ENCODE measurements at places on chromosomes 5 and 9.

DNA sequence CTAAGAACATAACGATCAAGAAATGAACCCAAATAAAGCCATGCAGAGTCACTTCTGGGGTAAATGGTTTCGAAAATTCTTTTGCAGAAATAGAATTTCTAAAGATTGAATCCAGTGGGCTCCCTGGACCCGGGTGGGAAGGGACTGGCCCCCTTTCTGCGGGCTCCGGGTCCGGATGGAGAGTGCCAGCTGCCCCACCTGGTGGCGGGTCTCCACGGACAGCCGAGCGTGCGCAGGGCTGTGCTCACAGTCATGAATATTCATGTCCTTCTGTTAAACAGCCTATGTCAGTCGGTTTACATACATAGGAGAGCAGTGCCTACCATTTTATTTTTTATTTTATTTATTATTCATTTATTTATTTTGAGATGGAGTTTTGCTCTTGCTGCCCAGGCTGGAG is 4.7 kb upstream of the PPP1R26 start:
- DNase-seq, result no peak

DNA sequence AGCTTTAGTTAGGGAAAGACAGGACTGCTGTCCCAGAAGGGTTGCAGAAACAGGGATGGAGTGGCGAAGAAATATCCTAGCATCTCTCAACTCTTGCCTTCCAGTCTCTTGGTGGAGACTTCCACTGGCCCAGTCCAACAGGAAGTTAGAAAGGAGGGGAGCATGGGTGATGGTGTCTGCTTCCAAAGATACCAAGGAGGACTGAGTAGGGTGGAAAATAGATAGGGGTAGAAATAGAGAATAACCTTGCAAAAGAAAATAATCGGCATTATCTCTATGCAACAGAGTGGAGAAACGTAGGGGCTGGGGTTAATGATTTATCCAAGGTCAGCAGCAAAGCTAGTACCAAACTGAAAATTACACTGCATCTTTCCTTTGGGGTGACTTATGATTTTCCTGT is 242.3 kb downstream of the PSAT1 start:
- peak; percentile 39 for DNase-seq

DNA sequence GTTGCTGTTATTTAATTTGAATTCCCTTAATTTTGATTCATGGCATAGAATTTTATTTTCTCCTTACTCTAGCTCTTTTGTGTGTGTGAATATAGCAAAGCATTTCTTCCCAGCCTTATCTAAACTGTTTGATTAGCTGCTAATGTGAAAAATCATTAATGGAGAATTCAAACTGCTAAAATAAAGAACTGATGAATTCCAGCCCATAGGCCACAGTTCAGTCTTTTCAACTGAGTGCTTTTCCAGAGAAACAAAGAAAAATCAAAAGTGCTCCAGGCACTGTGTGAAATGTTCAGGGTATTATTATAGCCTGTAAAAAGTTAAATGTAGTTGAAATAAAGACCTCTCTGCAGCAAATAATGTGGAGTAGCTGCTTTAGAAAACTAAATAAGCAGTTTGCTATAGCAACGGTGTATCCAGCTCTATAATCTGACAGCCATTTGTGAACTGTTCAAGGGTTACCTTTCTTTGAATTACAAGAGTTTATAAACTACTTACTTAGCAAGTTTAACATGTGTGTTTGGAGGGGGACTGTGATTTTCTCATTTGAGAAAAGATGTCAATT is 123.8 kb downstream of the GIN1 start:
- DNase-seq, result no peak

DNA sequence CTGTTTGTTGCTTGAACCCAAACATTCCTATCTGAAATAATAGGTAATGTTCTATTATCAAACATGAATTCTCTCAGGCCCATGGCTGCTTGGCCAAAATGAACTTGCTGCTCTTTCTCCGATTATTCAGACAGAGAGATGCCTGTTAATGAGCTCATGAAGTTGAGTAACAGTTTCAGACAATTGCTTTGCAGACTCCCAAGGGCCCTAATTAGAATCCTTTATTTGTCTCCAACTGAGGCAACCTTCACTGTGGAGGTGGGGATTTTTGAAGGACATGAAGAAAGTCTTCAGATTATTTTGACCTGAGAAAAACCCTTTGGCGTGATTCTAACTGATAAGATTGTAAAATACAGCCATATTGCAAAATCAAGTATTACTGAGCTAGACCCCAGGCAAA is 466.7 kb downstream of the NFIB start:
- DNase-seq, result no peak

- DNase-seq, result no peak
These were observed 991.5 kb upstream of the TYRP1 start for GRCh38 chr9:11701706-11702105.

GRCh38 chr5:55530669-55531068 is 4.1 kb downstream of the PLPP1 start:
- no peak for DNase-seq

DNA sequence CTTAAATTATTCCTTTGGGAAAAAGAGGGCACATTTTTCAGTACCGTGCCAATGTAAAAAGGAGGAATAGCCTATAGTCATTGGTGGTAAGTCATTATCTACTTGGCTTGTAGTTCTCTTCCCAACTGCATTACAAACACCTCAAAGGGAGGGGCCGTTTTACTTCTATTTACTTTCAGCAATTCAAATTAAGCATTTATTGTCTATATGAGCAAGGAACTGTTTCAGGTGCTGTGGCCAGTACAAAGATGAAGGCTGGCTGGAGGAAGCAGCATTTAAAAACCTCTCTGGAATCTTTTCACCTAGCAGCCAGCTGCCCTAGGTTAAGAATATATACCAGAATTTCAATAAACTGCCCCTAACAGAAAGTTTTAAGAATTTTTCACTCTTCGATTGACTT is 48.9 kb downstream of the SEMA6A start:
- DNase-seq, result no peak

GRCh38 chr9:130997925-130998596 is 10.9 kb upstream of the LAMC3 start:
- DNase-seq, result peak; percentile 36

GRCh38 chr5:107669096-107670031 is 1.4 kb downstream of the EFNA5 start:
- no peak for DNase-seq

- no peak for DNase-seq
These were observed 258.5 kb downstream of the AGTPBP1 start for GRCh38 chr9:85483208-85483607.

GRCh38 chr5:112419986-112420864 is 1.1 kb upstream of the EPB41L4A start:
- no peak for DNase-seq

DNA sequence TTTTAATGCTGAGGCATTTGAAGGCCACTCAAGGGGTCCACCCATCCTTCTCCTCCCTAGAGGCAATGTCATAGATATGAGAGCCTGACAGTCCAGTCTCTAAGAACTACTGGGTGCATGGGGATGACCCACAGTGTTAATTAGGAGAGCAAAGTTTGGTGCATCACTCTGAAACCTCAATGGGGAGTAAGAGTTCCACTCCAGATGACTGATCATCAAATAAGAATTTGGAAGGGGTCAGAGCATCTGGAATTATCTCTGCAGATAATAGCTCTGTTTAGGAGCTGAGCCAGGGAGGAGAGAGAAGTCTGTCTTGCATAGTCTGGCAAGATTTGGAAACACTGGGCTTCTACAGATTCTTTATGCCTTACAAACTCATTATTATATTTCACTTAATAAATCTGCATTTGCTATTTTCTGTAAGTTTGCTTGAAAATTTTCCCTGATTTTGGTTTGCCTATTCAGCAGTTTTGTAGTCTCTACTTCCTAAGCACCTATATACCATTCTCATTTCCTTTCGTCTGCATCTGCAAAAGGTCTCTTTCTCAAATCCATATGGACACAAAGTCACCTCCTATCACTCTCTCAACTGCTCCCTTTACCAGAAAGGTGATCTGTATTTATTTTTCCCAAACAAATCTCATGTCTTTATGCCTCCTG is 27.7 kb downstream of the FGF10 start:
- no peak for DNase-seq

- no peak for DNase-seq
These were observed 224.5 kb downstream of the DOCK8 start for GRCh38 chr9:438961-439768.

DNA sequence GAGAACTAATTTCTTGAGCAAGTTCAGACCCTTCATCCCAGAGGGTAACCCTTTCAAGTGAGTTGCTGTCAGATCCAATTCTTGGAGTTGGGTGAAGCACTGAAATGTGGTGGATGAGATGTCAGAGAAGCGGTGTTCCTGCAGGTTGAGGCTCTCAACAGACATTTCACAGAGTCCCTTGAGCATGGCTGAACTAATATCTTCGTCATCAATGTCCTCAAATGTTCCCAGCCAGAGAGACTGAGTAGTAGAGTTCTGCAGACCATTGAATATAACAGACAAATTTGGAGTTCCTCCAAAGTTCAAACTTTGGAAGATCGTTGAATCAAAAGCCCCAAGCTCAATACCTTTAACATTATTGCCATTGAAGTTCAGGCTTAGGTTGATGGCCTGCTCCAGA is 12.7 kb downstream of the CD180 start:
- DNase-seq, result no peak

- no peak for DNase-seq
These were observed 29.8 kb upstream of the PPARGC1B start for GRCh38 chr5:149700347-149700746.

GRCh38 chr9:9585920-9586319 is 1026.9 kb downstream of the PTPRD start:
- no peak for DNase-seq

DNA sequence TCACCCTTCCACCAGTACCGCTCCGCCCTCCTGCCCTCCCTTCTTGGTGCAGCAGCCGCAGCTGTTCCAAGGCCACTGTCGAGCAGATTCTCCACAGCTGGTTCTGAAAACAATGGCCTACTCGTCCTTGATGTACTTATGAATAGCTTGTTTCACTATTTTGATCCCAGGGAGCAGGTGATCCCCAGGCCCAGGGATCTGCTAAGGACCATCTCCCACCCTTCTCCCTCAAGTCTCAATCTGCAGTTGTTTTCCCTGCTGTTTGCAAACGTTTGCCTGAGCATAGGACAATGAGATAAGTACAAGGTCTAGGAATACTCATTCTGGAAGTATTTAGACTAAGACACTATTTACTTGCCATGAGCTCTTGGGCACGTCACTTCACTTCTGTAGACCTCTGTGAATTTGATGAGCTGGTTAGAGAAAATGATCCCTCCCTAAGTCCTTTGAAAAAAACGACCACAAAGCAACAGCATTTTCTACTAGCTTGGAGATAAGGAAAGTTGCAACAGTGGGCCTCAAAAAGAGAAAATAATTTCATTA is 1.8 kb downstream of the LURAP1L start:
- no peak for DNase-seq

GRCh38 chr5:42268630-42269029 is 154.6 kb upstream of the GHR start:
- DNase-seq, result peak; percentile 20

DNA sequence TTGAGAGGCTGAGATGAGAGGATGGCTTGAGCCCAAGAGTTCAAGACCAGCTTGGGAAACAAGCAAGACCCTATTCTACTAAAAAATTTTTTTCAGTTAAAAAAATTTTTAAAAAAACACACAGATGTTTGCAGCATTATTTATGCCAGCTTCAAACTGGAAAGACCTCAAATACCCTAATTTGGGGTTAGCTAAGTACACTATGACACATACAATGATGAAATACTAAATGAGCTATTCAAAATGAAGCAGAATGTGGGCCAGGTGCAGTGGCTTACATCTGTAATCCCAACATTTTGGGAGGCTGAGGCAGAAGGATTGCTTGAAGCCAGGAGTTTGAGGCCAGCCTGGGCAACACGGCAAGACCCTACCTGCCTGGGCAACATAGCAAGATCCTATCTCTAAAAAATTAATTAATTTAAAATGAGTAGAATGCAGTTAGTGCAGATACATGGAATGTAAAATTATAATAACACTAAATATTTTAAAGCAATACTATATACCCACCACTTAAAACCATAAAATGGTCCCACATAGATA is 44.9 kb downstream of the LHFPL2 start:
- DNase-seq, result no peak

- no peak for DNase-seq
These were observed 2.1 kb downstream of the CCNO start for GRCh38 chr5:55231029-55231918.

- DNase-seq, result no peak
These were observed 10.9 kb upstream of the SLC25A51 start for GRCh38 chr9:37914701-37915358.

- DNase-seq, result no peak
These were observed 37.1 kb downstream of the AK8 start for GRCh38 chr9:132840980-132841379.

- DNase-seq, result no peak
These were observed 31.7 kb downstream of the AP3S1 start for GRCh38 chr5:115873392-115873791.

DNA sequence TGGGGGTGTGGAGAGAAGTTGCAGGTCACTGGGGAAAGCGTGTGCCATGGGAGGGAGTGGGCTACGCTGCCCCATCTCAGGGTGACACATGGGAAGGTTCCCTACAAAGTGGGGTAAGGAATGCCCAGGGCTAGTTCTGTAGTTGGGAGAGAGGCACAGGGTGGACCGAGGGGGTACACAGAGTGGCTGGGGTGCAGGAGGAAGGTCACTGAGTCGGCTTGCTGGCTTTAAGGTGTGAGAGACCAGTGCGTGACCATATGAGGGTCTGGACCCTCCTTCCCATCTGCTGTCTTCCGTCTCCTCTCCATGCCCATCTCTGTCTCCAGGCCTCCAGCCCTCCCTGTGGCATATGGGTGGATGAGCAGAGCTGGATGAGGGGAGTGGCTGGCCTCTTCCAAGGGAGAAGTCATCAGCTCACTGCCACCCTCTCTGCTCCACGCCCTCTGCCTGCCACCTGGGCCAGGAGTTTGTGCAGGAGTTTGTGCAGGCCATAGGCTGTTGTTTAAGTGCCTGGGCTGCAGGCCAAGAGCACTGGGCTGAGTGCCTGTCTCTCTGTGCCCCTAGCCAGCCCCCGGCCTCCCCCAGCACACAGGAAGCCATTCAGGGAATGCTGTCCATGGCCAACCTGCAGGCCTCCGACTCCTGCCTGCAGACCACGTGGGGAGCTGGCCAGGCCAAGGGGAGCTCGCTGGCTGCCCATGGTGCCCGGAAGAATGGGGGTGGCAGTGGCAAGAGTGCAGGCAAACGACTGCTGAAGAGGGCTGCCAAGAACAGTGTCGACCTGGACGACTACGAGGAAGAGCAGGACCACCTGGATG is 96.8 kb downstream of the PHF2 start:
- no peak for DNase-seq

GRCh38 chr5:175288048-175288621 is 155.8 kb downstream of the DRD1 start:
- no peak for DNase-seq

DNA sequence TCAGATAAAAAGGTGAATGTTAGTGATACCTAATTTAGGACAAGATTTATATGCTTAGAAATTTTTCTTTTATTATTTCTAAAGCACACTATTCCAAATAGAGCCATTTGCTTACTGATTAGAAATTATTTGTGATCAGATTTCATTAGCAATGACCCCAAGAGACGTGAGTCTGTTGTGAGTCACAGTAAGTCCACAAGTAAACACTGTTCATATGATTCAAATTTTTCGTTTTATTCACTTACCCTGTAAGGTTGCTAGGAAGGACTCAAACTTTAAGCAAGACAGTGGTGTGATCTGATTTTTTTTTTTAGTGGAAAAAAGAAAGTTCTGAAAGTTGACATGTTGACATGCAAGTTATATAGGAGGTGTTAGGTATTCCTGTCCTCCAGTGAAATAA is 1.2 kb downstream of the CARD6 start:
- DNase-seq, result no peak

- no peak for DNase-seq
These were observed 769.6 kb upstream of the C9orf72 start for GRCh38 chr9:28342815-28343338.

- DNase-seq, result no peak
These were observed 237.5 kb upstream of the ADRA1B start for GRCh38 chr5:159678657-159679392.

- DNase-seq, result no peak
These were observed 13.0 kb downstream of the CD74 start for GRCh38 chr5:150399524-150400211.
